ENCODE measurements at places on chromosomes 5 and 9. TPM values are rescaled to one million over a fixed set of nuclear protein-coding genes. Genes with fewer than 3 reads are reported as not detected.

DNA sequence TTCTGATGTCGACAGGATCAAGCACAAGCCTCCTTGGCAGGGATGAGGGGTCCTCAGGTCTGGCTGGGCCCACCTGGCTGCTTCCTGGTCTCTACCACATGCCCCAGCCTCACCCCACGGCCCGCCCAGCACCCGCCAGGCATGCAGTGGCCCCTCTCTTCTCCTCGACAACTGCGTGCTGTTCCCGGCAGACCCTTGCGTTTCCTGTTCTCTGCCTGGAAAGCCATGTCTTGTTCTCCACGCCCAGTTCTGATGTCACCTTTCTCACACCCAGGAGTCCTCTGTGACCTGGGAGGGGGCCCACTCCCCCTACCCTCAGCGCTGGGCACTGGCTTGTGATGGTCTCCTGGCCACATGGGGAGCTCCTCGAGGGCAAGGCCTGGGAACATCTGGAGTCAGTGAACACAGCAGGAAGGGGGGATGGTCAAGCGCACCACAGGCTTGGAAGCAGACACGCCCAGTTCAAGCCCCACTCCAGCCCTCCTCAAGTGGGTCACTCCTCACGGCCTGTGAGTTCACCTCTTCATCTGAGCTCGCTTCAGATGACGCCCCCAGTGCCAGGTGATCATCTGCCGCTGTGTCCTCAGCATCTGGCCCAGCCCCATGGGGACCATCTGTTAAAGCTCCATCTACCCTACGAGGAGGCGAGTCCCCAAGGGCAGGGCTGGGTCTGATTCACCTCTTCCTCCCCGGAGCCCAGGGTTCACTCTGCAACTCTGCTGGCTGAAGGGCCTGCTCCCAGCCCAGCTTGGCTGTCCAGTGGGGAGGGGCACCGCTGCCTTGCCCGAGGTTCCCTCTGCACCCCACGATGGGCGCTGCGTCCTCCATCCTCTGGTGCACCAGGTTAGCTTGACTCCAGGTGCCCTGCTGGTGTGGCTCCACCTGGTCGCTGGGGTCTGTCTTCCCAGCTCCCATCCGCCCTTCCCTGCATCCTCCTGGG lies 133.2 kb upstream of the PHYKPL start:
- H3K4me3 ChIP-seq = no peak overlapping the region
- H3K4me1 ChIP-seq = peaks cover 7% of the 10 kb centered on the region
- no peaks in the 10 kb centered on the region for H3K36me3 ChIP-seq
- H3K27ac ChIP-seq = no peak overlapping the region
- no peaks in the 10 kb centered on the region for H3K27me3 ChIP-seq
- DNase-seq = peak; percentile 44

DNA sequence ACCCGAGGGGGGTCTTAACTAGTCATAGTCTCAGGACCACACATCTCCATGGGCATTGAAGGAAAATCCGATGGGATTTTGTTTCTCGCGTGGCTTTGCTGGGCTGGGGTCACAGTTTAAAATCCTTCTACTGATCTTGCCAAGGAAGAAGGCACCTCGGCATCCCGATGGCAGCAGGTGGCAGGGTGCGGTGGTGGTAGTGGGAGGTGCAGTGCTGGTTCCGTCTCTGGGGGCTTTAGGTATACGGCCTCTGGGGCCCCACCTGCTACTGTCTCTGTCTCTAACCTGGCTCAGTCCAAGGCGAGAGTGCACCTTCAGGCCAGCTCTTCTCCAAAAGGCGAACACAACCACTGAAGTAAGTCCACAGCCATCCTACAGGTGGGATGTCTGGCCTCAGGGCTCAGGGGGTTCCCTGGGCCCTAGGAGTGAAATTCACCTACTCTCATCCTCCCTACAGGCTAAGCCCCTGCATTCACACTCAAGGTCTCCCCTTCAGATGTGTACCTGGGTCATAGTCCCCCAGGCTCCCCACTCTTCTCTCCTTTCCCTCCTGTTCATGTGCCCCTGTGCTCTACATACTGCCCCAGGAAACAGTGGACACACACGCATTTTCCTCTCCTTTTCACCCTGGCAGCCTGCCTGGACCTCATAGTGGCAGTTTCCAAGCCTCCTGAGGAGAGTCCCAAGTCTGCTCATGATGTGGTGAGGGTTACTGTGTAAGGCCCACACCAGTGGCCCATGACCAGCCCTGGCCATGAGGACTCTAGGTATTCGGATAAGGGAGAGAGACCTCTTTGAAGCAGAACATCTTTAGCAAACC lies 736 bp upstream of the FCN2 start:
- no peak for DNase-seq
- no peaks in the 10 kb centered on the region for H3K36me3 ChIP-seq
- no peaks in the 10 kb centered on the region for H3K27me3 ChIP-seq
- H3K27ac ChIP-seq = no peak overlapping the region

The PLPP7 gene
- not detected for total RNA-seq

DNA sequence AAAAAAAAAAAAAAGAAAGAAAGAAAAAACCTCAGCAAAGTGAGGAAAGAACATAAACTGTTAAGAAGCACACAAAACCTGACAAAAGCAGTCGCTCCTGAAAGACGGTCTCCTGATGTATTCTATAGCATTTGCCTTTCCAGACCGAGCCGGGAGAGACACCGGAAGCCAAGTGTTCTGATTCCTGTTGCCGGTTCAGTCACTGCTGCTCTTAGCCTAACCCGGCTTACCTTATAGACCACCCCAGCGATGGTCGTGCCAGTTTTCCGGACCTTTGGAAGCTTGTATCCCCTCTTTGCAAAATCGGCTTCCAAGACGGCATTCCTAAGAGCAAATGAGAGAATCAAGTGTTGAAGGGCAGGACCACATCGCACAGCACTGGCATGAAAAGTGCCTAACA lies 630 bp downstream of the PSMB7 start:
- no peaks in the 10 kb centered on the region for H3K27me3 ChIP-seq
- H3K4me3 ChIP-seq = peak overlapping the region; percentile 82
- peaks cover 30% of the 10 kb centered on the region for H3K36me3 ChIP-seq
- peaks cover 17% of the 10 kb centered on the region for H3K4me1 ChIP-seq
- peak; percentile 48 for DNase-seq

The CCL21 gene
- total RNA-seq = not detected

The PCDHA9 gene
- not detected for total RNA-seq

- no peak for DNase-seq
- H3K4me3 ChIP-seq = no peak overlapping the region
- no peaks in the 10 kb centered on the region for H3K27me3 ChIP-seq
- H3K36me3 ChIP-seq = no peaks in the 10 kb centered on the region
Measured at GRCh38 chr9:114287001-114287762, 35.7 kb upstream of the ORM1 start.

The TAF11L5 gene
- not detected for total RNA-seq

GRCh38 chr9:80066931-80067330 lies 495.2 kb downstream of the TLE4 start:
- no peaks in the 10 kb centered on the region for H3K27me3 ChIP-seq
- no peaks in the 10 kb centered on the region for H3K4me1 ChIP-seq
- no peak overlapping the region for H3K27ac ChIP-seq
- no peaks in the 10 kb centered on the region for H3K36me3 ChIP-seq
- H3K4me3 ChIP-seq = no peak overlapping the region
- DNase-seq = no peak

The IGFBPL1 gene
- not detected for total RNA-seq

The RECK gene
- total RNA-seq = 2.3 TPM

DNA sequence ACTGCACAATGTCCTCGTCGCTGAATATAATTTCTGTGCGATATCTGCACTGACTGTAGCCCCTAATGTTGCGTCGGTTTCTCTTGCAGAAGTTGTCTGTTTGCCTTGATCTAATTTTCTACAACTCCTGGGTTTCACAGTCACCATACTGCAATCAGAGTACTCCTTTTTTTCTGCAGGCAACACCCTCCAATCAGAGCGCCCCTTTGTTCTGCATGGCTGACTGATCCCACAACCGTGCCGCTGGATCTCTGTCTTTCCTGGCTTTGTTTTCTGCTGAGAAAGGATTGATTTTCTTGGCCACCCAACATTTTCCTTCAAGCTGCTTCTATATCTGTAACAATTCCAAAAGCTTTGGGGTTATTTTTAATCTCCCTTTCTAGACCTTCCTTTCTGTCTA lies 182.2 kb upstream of the SMARCA2 start:
- DNase-seq = no peak
- H3K4me3 ChIP-seq = no peak overlapping the region
- H3K27me3 ChIP-seq = no peaks in the 10 kb centered on the region

GRCh38 chr9:82037126-82037525 lies 48.6 kb downstream of the SPATA31D1 start:
- no peak for DNase-seq
- no peak overlapping the region for H3K4me3 ChIP-seq
- no peak overlapping the region for H3K27ac ChIP-seq
- H3K27me3 ChIP-seq = no peaks in the 10 kb centered on the region

GRCh38 chr5:59335544-59335943 lies 558.0 kb downstream of the PDE4D start:
- H3K27ac ChIP-seq = no peak overlapping the region
- H3K4me1 ChIP-seq = peaks cover 7% of the 10 kb centered on the region
- H3K4me3 ChIP-seq = no peak overlapping the region

DNA sequence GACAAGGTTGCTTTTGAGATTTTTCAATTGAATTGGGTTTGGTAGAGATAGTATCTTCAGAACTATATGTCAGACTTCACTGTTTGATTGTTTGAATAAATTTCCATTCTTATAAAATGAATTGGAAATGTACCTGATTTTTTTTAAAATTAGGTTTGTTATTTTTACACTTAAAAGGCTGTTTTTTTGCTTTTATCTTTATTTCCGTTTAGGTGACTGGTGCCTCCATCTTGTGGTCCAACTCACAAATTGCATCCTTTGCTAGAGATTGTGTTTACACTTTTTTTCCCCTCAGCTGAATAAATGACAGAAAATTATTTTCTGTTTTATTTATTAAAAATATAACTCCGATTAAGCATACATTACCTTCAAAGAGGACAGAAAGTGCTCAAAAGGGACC lies 15.6 kb downstream of the NDUFAF2 start:
- H3K36me3 ChIP-seq = no peaks in the 10 kb centered on the region
- H3K4me1 ChIP-seq = peaks cover 16% of the 10 kb centered on the region
- H3K4me3 ChIP-seq = no peak overlapping the region

DNA sequence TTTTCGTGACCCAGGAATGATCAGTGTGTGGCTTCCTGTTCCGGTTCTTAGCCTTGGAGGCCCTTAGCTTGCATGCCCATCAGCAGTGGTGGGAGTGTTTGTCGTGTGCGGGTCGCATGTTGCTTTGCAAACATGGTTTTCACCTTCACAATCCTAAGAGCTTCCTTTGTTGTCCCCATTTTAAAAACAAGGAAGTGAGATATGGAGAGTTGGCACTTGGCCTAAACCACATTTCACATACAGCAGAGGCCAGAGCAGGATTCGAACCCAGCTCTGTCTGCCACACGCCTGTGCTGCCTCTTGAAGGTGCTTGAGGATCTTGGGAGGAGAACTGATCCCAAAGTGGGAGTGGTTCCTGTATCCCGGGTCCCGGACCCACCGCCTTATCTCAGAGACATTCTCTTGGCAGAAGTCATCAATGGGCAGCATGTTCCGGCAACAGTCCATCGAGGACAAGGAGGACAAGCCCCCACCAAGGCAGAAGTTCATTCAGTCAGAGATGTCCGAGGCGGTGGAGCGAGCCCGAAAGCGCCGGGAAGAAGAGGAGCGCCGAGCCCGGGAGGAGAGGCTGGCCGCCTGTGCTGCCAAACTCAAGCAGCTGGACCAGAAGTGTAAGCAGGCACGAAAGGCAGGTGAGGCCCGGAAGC lies 38.2 kb upstream of the POMT1 start:
- peaks cover 63% of the 10 kb centered on the region for H3K36me3 ChIP-seq
- no peak overlapping the region for H3K4me3 ChIP-seq

The SOX30 gene
- not detected for total RNA-seq

DNA sequence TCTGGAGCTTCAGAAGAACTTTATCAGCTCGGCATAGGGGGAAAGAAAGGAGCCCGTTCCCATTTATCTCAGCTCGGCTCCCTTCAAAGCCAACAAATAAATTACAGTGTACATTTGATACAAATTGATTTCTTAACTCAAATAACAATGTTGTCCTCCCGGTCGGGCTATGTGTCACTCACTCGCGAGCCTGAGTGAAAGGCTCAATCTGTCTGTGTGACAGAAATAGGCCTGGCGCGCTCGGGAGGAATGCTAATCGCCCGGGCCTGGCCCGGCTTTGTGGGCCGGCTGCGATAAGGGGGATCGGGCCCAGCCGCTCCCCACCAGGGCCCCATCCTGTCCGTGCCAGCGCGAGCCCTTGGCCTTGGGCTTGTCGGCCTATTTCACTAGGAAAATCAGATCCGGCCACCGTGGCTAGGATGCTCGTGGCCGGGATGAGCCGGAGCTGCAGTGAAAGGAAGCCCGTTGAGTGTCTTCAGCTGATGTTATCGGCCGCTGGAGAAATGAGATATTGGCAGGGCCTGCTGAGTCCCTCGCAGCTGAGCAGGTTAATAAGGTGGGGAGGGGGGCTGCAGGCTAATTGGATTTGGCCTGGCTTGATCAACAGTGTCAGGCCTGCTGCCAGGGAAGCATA lies 258.7 kb downstream of the IRX1 start:
- no peak overlapping the region for H3K27ac ChIP-seq
- H3K4me1 ChIP-seq = no peaks in the 10 kb centered on the region
- no peak for DNase-seq

GRCh38 chr9:88692827-88693226 lies 157.8 kb downstream of the NXNL2 start:
- no peaks in the 10 kb centered on the region for H3K4me1 ChIP-seq
- DNase-seq = no peak
- no peak overlapping the region for H3K27ac ChIP-seq

DNA sequence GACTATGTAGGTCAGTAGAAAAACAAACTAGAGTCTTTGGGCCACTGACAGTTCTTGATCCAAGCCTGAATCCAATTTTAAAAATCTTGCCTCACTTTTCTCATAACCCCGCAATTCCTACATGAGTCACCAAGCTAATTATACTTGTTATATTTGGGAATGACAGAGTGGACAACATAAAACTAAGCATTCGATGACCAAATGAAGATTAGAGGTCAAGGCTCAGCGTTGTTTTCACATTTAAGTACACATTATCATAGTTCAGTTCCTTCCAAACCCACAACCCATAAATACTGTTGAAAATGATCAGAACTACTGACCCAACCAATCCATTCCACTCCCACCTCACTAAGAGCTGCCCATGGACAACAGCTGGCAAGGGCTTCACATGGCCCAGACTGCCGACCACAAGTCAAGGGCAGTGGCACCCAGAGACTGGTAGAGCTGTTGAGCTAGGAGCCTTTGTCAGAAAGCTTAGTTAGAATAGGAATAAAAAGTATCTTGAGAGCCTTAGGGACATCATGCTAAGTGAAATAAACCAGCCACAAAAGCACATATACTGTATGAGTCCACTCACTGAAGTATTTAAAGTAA lies 64.2 kb downstream of the MYO10 start:
- no peaks in the 10 kb centered on the region for H3K27me3 ChIP-seq
- no peak for DNase-seq
- no peak overlapping the region for H3K4me3 ChIP-seq
- no peak overlapping the region for H3K27ac ChIP-seq
